Stimulated activated naive CD8-positive, alpha-beta T cell treated with anti-CD3 and anti-CD28 coated beads, Interleukin-15, Interleukin-2, amounts not matched to agents 100 U/mL and 50 U/mL, for 24 hours (primary cell): ENCODE measurements at places on chromosomes 5 and 9.

DNA sequence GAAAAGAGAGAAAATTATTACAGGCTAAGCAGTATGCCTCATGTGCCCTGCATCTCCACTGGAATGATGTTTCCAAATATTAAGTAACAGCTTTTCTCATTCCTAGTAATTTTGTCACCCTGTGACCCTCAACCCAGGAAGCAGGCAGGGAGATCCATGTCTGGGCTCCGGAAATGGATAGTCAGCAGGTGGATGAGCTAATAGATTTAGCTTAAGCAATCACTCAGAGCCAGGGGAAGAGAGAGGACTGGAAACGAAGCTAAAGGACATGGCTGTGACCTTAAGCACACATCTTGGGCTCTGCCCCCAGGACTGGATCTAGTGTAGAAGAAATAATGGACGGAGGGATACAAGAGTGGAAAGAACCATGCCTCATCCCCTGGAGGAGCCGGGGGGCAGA, 89.5 kb downstream of the ARSB start:
- DNase-seq = no peak

DNA sequence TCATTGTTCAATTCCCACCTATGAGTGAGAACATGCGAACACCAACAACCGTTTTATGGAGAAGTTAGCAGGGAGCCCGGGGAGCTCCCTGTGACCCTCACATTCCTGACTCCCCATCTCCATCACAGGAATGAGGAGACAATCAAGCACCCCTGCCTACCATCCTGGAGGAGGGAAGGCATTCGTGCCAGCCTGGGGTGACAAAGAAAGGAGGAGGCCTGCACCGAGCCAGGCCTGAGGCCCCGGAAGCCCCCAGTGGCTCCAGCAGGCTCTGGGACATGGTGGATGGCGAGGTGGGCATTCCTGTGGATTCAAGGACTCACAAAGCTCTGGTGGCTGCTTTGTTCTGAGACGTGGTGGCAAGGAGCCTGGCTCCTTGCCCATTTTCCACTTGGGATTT, 36.5 kb upstream of the UGT3A1 start:
- DNase-seq = no peak

- DNase-seq = no peak
Measured at GRCh38 chr9:84152204-84152603, 171.6 kb downstream of the RMI1 start.

DNA sequence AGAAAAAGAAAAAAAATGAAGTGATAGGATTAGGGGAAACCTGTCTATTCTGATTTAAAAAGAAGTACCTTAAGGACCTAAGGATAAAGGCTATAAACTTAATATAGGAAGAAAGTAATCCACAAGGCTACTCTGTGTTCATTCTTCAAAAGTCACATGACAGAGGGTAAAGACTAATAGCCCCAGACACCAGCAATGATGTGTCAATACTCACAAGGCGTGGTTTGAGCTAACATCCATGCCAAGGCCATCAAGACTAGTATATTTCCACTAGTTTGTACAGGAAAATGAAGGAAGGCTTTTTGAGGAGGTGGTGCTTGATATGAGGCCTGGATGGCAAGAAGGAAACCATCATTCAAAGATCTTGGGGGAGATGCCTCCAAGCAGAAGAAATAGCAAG, 49.7 kb upstream of the TEX48 start:
- no peak for DNase-seq

DNA sequence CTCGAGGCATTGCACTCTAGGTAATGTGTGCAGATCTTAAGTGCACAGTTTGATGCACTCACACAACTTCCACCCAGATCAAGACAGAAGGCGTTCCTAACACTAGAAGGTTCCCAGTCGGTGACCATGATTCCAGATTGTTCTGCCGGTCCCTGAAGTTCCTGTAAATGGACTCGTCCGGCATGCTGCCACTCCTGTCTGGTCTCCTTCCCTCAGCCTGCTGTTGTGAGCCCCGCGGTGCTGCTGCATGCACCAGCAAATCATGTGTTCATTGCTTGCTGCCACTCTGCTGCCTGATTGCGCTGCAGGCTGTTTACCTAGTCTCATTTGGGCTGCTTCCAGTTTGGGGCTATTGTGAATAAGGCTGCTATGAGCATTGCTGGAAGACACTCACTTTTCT, 11.5 kb downstream of the STKLD1 start:
- DNase-seq = no peak

GRCh38 chr5:171595801-171596231, 176.4 kb downstream of the FGF18 start:
- peak; percentile 11 for DNase-seq

- no peak for DNase-seq
Measured at GRCh38 chr5:89351975-89352374, 469.0 kb upstream of the MEF2C start.

DNA sequence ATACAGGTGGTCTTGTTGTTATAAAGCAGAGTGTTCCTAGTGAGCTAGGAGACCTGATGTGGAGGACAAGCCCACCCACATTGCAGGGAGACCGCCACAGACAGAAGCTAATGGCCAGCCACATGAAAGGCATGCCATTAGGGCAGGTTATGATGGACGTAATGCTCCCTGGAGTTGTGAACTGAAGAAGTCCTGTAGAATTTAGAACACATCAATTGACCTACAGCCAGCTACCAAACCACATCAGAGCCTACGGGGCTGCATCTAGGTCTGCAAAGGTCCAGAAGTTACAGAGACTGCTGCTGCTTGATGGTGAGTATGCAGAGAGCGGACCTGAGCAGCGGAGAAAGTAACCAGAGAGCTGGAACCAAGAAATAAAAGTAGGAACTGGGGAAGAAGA, 116.6 kb downstream of the LPAR1 start:
- DNase-seq = no peak

GRCh38 chr9:110188991-110189390, 19.0 kb downstream of the C9orf152 start:
- no peak for DNase-seq

DNA sequence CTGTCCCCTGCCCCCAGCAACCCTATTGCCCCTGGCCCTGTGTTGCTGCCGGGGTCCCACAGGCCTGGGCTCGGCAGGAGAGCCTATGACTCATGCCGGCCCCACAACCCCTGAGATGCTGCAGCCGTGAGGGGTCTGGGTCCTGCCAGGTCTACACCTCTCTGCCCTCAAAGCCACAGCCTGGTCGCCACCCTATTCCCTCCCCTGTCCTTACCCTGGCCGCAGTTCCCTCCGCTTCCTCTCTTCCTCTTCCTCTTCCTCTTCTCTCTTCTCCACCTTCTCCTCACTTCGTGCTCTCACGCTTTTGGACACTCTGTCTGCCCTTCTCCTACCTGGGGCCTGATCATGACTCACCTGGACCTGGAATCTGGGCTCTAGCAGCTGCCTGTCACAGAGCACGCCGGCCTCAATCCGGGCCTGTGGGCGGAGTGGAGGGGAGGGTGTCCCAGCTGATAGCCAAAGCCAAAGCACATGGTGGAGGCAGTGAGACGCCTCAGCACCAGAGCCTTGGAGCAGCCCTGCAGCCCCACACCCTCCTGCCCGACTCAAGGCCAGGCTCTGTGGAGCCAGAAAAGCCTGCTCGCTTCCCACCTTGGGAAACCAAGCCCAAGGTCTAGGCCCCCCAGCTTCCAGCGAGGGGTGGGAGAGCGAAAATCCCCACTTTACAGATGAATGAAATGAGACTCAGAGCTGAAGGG, 26.8 kb upstream of the CSF1R start:
- no peak for DNase-seq

GRCh38 chr5:98398465-98398864, 375.0 kb upstream of the RGMB start:
- DNase-seq = no peak

GRCh38 chr5:67000794-67001475, 195.7 kb downstream of the CD180 start:
- DNase-seq = no peak

DNA sequence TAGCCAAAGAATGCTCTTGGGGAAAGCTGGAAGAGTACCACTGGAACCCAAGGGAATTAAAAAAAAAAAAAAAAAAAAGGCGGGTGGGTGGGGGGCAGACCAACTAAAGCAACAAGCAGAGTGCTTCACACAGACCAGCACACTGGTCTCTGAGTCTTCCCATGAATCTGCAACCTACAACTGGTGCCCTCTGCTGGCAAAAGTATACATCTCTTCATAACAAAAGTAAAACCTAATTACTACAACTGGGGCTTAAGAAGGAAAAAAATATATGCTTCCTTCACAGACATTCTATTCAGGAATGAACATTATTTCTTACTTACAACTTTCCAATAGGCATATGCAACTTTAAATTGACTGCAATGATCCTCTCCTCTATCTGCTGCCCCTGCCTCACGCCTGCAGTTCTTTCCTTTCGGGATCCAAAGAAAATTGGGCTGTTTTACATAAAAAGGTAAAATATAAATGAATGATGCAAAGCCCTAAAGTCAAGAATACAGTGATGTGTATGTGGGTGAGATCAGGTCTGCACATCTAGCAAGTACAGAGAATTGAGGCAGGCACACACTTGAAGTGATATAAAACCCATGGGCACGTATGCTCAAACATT, 7.2 kb upstream of the KLHL3 start:
- peak; percentile 56 for DNase-seq

DNA sequence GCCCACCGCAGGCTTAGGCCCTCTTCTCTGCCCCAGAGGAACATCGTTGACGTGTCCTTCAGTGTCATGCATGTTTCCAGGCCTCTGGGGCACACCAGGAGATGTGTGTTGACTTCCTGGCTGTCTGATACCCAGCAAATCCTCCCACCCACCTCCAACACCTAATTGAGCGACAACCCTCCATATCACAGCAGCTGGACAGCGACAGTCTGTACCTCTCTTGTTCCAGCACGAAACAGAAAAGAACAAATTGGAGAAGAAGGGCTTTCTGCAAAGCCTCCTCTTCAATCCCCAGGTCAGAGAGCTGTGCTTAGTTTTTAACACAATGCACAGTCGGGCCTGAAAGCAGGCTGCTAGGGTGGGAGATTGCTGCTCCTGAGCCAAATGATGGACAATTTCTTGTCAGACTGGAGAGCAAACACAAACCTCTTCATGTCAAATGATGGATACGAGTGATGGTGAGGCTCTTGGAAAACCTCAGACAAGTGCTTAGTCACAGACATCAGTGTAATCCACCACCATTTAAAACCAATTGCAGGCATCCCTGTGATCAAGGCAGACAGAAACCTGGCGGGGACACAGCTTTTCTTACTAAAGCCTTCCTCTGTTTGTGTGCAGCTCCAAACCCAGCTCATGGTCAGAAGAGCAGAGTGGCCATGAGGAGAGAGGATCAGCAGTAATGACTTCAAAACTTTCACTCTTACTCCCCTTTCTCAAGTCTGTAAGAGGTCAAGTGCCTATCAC, 110.6 kb downstream of the EBF1 start:
- DNase-seq = no peak

- DNase-seq = no peak
Measured at GRCh38 chr5:154215571-154216325, 25.2 kb downstream of the GALNT10 start.

- no peak for DNase-seq
Measured at GRCh38 chr5:101995585-101995984, 300.5 kb downstream of the SLCO4C1 start.

GRCh38 chr5:142746532-142747433, 23.4 kb upstream of the ARHGAP26 start:
- DNase-seq = no peak

GRCh38 chr5:22070186-22070728, 782.9 kb downstream of the CDH12 start:
- DNase-seq = no peak

DNA sequence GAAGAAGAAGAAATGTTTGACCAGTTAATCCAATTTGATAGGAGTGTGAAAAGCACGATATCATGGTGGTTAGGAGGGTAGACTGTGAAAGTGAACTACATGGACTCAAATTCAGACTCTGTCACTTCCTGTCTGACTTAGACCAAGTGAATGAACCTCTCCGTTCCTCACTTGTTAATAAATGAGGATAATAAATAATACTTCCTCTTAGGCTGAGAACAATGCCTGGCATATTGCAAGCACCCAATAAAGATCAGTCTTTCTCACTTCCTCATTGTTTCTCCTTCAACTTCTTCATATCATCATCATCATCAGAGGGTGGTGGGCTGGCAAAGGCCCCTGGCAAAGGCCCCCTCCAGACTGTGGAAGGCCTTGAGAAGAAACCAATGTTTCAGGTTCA, 148.7 kb downstream of the CDK5RAP2 start:
- no peak for DNase-seq

DNA sequence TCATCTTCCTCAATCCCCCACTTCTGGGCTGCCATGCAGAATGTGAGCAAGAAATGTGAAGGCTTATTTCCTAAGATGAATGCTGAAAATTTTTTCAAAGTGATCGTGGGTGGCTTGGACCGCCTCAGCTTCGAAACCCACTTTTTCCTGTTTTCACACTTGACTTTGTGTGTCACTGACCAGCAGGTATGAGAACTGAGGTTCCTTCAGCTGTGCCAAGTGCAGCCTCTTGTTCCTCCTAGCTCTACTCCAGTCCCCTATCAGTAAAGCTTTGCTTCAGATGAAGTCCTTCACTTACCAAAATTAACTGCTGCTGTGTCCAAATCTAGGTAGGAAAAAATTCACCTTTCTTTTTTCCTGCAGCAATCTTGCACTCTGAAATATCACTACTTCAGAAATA, 382.6 kb downstream of the DTWD2 start:
- no peak for DNase-seq

GRCh38 chr5:176412517-176413254, 3.7 kb downstream of the CLTB start:
- no peak for DNase-seq

GRCh38 chr9:136051837-136052471, 43.1 kb downstream of the NACC2 start:
- peak; percentile 28 for DNase-seq

DNA sequence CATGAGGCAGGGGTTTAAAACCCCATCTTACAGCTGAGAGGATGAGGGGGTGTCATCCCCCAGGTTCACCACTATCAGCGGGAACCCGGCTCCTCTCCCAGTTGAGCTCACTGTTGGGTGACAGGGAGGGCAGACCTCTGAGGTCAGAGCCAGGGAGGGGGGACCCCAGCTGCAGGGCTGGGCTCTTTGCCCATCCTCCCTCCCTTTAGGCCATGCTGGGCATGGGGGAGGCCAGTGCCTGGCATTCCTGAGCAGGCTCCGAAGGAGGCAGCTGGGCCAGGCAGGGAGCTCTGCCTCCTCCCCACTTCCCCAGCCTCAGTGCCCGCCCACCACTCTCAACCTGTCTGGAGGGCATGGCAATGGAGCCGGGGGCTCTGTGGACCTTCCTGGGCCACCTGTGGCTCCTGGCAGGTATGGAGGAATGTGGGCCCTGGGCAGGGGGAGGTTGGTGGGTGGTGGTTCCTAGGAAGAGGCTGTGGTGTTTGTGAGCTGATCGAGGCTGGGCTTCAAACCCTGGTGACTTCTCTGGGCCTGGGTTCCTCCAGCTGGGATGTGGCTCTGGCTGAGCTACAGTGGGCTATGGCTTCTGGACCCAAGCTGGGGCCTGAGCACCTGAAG, 12.6 kb downstream of the CRB2 start:
- no peak for DNase-seq
